ENCODE measurements at places on chromosomes 5 and 9.

- DNase-seq = no peak
Observed at GRCh38 chr9:107712390-107712789, 222.8 kb upstream of the KLF4 start.

- no peak for DNase-seq
Observed at GRCh38 chr5:87136733-87137132, 130.9 kb upstream of the RASA1 start.

DNA sequence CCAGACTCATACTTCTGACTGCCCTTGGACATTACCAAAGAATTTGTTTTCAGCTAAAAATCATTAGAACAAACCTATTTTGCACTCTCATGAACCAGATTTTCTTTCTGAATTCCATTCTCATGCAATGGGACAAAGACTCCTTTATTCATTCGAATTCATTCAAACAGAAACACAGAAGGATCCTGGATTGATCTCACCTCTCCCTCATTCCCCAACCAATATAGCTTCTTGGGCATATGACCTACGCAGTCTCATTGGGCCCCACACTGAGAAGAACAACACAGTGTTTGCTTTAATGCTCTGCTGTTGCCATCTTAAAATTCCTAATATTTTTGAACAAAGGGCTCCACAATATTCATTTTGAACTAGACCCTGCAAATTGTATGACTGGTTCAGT, 392.4 kb downstream of the CTNND2 start:
- DNase-seq = no peak

DNA sequence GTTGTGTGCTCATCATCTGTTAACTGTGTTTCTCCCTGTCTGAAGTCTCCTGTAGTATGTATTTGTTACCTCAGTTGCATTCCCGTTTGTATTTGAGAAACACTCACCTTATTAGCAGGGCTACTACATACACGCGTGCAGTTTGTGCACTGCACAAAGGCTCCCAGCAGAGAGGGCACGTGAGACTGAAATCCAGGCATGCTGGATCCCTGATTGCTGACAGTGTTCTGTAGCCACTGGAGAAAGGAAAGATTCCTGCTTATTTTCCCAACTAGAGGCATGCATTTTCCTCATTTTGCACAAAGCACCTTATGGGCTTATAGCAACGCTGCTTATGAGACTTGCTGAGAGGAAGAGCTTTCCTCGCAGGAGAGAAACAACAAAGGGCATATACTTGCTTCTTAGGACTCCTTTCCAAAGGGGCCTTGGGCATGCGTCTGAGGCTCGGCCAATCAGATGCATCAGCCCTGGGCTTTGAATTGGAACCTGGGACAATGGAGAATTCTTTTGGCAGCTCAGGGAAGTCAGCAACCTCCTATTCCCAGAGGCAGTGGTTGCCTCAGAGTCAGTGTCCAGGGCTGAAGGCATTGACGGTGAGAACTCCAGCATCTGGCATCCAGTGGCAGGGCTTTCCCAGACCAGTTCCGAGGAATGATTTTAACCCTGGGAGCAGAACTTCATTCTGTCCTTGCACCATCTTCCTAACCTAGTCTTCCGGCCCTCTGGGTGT, 9.9 kb upstream of the MEGF10 start:
- no peak for DNase-seq

DNA sequence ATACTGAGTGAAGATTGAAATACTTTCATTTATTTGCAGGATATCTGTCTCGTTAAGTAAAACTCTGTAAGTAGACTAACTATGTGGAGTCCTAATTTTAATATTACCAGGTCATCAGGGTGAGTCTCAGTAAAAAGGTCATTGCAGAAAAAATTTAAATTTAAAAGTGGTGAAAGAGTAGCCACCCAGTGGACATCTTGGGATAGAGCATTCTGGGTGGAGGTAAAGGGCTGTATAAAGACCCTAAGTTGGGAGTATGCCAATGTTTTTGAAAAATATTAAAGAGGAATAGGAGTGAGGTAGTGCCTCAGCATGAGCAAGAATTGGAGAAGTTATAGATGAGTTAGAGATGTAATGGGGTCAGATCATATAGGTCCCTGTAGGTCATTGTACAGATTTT, 145.5 kb downstream of the HMHB1 start:
- DNase-seq = no peak

DNA sequence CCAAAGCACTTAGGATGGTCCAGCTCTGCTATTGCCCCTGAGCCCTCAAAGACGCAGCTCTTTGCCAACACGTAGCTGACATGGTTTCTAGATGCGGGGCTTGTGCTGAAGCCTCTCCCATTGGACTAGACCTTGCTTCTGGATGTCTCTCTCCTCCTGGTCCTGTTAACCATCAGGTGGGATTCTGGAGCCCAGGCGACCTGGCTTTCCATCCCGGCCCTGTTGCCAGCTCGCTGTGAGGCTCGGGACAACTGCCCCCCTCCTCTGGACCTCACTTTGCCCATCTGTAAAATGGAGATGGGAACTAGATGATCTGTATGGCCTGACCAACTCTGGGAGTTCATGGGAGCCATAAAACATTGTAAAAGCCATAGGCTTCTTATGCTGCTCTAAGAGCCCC, 4.0 kb downstream of the DBH start:
- DNase-seq = no peak

GRCh38 chr9:2824054-2824453, 19.8 kb downstream of the PUM3 start:
- DNase-seq = no peak

GRCh38 chr9:131228988-131229387, 47.3 kb downstream of the FAM78A start:
- DNase-seq = no peak

GRCh38 chr9:136353757-136354488, 9.6 kb downstream of the DNLZ start:
- DNase-seq = no peak

GRCh38 chr5:41600731-41601130, 90.3 kb upstream of the PLCXD3 start:
- DNase-seq = no peak

DNA sequence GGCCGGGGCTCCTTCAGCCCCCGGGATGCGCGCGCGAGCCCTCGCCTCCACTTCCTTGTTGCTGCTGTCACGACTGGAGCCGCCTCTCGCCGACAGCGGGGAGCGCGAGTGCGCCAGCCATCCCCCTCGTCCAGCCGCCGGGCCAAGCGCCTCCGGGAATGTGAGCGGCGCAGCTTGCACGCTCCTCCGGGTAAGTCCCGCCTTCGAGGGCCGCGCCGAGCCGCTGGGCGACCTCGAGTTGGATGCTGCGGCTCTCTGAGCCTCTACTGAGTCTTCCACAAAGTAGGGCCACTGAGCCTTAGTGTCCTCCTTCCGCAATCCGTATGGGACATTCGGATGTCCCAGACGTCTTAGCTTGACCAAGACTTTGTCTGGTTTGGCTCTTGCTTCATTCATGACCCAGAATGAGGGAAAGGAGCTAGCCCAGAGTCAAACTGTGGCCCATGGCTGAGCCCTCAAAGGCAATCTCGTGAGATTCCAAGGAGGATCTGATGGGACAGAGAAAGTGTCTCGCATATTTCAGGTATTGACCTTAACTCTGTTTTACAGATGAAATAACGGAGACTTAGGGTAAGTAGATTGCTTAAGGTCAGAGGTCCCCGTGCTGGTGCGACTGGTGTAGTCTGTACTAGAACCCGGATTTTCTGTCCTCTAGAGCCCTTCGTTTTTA, 586 bp downstream of the HMGXB3 start:
- DNase-seq = no peak

DNA sequence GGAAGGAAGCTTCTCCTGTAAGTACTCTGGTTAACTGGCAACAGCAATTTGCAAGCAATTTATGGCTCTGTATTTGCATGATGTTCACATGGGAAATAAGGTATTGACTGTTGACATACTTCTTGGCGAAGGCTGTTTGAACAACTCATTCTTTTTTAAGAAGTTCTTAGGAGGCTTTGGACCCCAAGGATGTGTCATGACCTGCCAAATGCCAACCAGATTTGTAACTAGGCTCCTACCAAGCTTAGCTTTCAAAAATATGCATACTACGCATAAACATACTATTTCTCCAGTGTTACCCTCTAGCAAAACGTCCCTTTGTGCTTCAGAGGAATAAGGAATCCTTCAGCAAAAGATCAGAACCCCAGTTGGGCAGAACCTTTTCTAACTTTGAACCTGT, 165.2 kb upstream of the MSX2 start:
- no peak for DNase-seq

- no peak for DNase-seq
Observed at GRCh38 chr9:129570450-129571297, 50.2 kb downstream of the C9orf50 start.

Measured in stimulated activated CD8-positive, alpha-beta memory T cell treated with anti-CD3 and anti-CD28 coated beads, Interleukin-2, amount 100 ng/mL, for 1 hour (primary cell).